ENCODE measurements at places on chromosomes 3 and 15. TPM values are rescaled to one million over a fixed set of nuclear protein-coding genes. Genes with fewer than 3 reads are reported as not detected.

DNA sequence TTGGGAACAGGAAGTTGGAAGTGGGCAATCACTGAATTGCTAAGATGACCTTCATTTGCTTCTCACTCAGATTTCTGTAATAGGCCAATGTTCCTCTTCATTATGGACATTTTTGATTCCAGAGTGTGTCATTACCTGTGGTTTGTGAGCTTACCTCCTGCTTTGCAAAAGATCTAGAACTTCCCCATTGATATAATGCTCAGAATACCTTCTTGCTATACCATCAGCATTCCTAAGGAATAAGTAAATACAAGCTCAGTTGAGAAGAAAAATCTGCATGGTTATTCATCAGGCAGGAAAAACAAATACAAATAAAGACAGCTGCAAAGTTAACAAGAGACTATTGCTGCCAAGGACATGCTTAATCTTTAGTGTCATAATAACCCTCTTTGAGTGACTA is 5.6 kb upstream of the RPL14 start:
- DNase-seq = no peak

GRCh38 chr3:63538919-63539318 is 113.6 kb upstream of the SNTN start:
- DNase-seq = no peak

- no peak for DNase-seq
Observed at GRCh38 chr15:49556437-49556836, 64.2 kb downstream of the FAM227B start.

GRCh38 chr15:55823699-55824340 is 80.9 kb upstream of the PRTG start:
- no peak for DNase-seq

Gene TM2D3
- total RNA-seq = 32.6 TPM

All from glomerular endothelial cell (primary cell).